ENCODE measurements at places on chromosomes 5 and 9.

GRCh38 chr5:176770431-176770830, 39.9 kb upstream of the UNC5A start:
- no peak for DNase-seq

DNA sequence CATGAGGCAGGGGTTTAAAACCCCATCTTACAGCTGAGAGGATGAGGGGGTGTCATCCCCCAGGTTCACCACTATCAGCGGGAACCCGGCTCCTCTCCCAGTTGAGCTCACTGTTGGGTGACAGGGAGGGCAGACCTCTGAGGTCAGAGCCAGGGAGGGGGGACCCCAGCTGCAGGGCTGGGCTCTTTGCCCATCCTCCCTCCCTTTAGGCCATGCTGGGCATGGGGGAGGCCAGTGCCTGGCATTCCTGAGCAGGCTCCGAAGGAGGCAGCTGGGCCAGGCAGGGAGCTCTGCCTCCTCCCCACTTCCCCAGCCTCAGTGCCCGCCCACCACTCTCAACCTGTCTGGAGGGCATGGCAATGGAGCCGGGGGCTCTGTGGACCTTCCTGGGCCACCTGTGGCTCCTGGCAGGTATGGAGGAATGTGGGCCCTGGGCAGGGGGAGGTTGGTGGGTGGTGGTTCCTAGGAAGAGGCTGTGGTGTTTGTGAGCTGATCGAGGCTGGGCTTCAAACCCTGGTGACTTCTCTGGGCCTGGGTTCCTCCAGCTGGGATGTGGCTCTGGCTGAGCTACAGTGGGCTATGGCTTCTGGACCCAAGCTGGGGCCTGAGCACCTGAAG, 12.6 kb downstream of the CRB2 start:
- no peak for DNase-seq

DNA sequence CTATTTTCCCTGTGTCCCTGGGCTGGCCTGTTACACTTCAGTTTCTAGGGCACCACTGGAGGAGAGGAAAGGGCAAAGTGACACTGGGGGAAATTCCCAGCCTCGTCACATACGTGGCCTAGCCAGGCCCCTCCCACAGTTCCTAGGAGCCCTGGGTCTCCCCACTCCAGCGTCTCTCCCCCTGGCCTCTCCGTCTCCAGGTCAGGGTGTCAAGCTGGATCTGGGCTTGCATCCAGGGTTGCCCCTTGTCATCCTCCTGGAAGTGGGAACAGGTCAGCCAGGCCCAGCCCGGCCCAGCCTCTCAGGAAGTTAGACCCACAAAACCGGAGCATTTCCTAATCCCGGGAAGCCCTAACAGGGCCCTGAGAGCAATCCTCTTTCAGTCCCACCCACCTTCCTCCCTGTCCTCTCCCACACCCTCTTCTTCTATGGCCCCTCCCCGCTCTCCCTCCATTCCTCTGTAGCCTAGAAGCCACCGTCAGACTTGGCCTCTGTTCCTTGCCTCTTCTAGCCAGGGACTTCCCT, 4.7 kb upstream of the TNIP1 start:
- no peak for DNase-seq

DNA sequence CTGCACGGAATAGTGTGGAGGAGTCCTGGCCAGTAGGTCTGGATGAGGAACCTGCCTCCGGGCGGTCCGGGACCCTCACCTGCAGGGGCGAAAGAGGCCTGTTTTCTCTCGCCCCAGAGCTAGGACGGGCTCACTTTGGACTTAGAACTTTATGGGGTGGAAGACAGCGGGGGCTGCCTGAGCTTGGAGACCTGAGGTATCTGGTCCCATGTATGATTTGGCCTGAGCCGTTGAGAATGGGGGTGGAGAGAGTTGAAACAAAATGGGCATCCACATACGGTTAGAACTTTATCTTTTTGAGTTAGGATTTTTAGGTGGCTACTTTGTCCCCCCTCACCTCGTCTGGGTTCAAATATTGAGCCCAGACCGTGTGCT, 681 bp upstream of the ETF1 start:
- no peak for DNase-seq

GRCh38 chr5:76065258-76065657, 17.9 kb upstream of the SV2C start:
- no peak for DNase-seq

- DNase-seq, result no peak
Measured at GRCh38 chr9:2802494-2802921, 41.4 kb downstream of the PUM3 start.

DNA sequence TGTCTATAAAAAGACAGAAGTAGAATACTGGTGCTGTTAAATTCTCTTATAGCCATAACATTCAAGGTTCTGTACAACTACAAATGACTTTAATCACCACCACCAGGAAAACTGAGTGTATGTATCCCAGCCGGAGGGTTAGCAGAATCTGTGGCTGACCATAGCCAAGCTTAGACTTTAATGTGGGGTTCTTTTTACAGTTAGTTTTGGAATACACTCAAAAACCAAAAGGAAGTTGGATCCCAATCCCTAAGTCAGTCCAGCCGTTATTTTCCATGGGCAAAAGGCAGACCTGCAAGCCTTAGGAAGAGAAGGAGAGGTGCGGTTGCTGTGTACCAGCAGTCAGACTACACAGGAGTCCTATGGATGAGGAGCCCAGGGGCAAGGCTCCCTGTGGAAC, 179.8 kb downstream of the ENC1 start:
- no peak for DNase-seq

GRCh38 chr5:32446630-32447029, 2.1 kb upstream of the ZFR start:
- DNase-seq, result no peak

All from Right ventricle myocardium inferior (tissue), 1 donor.